Stimulated activated CD4-positive, alpha-beta T cell treated with anti-CD3 and anti-CD28 coated beads, TNF-alpha, amount 100 ng/mL, for 48 hours (primary cell): ENCODE measurements at places on chromosomes 13 and 19.

DNA sequence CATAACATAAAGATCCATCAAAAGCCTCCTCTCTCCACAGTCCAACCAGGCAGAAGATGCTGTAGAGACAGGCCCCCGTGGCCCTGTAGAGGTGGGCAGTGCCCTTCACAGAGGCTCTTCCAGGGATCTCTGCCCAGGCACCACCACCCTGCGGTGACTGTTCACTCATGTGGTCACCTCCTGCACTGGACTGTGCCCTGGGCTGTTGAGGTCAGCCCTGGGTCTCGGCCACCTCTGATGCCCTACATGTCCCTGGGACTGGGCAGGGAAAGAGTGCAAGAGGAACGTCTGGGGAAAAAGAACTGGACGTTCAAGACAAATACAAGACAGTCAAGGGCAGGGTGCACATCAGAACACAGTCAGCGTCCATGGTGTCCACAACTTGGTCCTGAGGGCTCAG, 22.3 kb downstream of the PEPD start:
- DNase-seq, result no peak

- no peak for DNase-seq
Measured at GRCh38 chr13:97459215-97459777, 25.3 kb downstream of the RAP2A start.

DNA sequence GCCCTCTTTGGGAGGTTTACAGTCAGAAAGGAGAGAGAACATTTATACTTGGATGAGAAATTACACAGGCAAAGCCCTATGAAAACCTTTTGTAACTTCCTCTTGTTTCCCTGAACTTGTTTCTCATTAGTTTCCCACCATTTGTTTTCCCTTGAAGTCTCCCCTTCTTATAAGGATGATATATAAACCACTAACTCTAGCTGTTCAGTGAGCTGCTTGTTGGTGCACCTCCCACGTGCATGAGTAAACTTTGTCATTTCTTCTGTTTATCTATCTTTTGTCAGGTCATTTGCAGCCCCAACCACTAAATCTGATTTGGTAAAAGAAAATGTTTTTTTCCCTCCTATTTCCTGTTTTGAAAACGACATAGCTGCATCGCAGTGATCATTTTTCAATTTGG, 919.9 kb downstream of the SLITRK1 start:
- no peak for DNase-seq

GRCh38 chr19:40512473-40513344, 45.9 kb downstream of the SPTBN4 start:
- no peak for DNase-seq

DNA sequence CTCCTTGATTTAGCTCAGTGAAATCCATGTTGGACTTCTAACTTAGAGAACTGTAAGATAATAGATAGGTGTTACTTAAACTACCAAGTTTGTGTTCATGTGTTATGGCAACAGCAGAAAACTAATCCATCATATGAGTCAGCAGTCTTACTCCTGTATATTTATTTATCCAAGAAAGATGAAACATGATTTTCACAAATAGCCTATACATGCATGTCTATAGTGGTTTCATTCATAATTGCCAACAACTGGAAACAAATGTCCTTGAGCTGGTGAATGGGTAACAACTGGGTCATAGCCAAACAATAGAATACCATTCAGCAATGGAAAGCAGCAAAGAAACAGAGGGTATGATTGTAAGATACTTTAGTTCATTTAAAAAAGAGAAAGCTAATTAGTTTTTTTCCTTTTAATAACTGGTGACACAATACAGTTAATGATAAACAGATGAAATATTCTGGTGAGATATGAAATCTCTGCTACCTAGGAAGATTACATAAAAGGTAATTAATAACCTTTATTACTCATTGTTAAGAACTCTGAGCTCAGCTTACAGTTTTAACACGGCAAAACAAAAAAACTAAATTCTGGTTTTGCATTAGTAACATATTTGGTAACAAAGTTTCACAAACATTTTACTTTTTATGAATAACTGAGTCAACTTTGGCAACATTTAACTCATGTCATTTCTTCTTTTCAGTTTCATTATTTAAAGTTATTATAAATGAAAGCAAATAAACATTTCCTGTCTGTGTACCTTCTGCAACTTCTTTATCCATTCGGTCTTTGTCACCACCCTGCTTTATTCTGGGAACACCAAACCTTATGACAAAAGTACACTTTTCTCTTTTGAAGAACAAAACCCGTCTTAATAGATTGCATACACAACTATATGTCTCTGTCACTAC, 181.3 kb downstream of the LIG4 start:
- no peak for DNase-seq

- no peak for DNase-seq
Measured at GRCh38 chr13:105463011-105463501, 1072.4 kb downstream of the EFNB2 start.

DNA sequence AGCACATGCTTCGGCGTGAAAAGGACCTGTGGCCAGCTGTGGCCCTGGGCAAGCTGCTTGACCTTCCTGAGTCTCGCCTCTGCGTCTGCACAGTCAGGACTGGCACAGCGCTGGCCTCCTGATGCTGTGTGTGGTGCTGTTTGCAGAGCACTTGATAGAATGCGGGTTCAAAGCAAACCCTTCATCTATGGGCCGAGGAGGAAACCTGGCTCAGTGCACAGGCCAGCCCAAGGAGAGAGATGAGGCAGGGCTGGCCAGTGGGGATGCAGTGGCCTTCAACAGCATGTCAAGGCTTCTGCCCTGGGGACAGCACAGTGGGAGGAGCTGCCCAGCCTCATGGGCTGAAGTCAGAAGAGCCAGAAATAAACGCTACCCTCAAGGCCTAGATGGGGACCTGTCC, 21.3 kb upstream of the VSTM2B start:
- no peak for DNase-seq

DNA sequence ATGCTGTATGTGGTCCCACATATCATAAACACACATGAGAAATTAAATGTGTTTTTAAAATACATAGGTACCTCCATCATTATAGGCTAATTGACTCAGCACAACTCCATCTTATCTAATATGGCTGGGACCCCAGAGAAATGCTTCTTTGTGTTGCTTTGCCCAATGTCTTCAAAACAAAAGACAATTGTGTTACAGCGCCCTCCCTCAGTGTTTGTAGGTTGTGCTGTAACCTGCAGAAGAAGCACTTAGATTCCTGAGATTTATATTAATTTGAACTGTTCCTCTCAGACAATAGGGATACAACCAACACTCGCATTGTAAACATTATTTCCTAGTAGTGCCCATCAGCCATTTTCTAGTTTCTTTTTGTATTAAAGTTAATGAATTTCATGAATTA, 303.4 kb downstream of the MZT1 start:
- no peak for DNase-seq

GRCh38 chr19:16040642-16041041, 35.7 kb upstream of the TPM4 start:
- DNase-seq, result no peak

GRCh38 chr13:29154390-29154789, 334.3 kb downstream of the MTUS2 start:
- no peak for DNase-seq

DNA sequence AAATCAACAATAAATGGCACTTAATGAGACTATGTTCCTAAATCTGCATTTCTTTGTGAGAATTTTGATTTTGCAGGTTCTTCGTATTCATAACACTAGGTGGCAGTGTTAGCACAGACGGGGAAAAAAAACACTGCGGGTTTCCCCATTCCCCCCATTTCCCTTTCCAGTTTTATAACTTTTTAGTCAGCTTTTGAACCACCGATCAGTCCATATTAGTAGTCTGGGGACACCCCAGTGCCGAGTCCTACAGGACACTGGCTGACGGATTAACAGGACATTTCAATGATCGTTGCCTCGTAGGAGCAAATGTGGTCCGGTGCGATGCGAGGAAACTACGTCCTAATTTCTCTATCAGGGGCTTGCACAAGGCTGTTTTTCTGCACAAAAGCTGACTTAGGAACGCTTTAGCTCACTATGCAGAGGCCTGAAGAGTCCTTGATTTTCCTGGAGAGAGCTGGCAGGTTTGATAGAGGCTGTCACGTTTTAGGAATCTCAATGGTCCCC, 234.3 kb downstream of the LMO7 start:
- no peak for DNase-seq

- peak; percentile 96 for DNase-seq
Measured at GRCh38 chr19:10380313-10381102, at the start of gene TYK2. TYK2 (minus strand) TSS chr19:10380572; CDS start chr19:10378406, 2,166 bp downstream.

GRCh38 chr19:953445-954271, 27.8 kb downstream of the ARID3A start:
- DNase-seq, result no peak

- no peak for DNase-seq
Measured at GRCh38 chr13:60158321-60158801, 5.4 kb downstream of the DIAPH3 start.

DNA sequence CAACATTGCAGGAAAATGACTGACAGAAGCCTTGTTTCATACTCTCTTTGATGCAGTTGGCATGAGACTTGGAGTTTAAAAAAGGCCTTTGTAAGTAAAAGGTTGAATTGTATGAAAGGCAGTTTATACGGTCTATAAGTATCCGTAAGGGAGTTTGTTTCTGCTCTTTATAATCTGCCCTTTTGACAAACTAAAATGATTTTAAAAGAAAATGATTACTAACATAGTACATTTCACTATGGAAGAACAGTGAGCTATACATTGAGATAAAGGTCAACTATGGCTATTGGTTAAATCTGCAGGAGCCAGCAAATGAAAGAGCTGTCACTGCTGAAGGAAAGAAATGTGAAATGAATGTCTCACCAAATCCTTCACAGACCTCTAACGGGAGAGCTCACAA, 296.1 kb upstream of the SLITRK6 start:
- DNase-seq, result no peak

- no peak for DNase-seq
Measured at GRCh38 chr19:18514800-18515682, 6.8 kb downstream of the ELL start.

GRCh38 chr13:100648354-100648753, 26.2 kb downstream of the TMTC4 start:
- no peak for DNase-seq

DNA sequence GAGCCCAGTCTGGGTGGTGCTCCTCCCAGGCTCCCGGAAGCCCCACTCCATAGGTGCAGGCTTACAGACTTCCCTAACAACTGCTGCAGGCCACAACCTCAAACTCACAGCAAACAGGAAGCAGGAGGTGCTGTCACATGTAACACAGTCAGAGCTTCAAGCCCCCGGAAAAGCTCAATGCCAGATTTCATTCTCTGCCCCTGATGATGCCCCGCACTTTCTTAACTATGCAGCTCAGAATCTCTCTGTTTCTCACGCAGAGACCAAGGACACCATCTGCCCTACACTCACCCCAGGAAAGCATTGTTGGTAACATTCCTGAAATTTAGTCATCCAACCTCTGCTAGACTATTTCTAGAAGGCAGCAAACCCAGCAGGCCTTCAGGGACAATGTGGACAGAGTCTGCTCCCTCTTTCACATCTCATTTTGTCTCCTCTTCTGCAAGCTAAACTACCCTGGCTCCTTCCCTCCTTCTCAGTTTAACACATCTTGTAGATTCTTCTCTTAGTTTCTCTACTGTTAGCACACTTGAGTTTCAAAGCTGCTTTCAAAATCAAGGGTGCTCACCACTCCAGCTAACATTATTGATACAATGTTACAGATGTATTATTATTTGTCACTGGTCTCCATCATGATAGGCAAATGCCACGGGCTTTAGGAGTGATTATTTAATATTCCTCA, 162.5 kb downstream of the KCTD12 start:
- DNase-seq, result no peak

DNA sequence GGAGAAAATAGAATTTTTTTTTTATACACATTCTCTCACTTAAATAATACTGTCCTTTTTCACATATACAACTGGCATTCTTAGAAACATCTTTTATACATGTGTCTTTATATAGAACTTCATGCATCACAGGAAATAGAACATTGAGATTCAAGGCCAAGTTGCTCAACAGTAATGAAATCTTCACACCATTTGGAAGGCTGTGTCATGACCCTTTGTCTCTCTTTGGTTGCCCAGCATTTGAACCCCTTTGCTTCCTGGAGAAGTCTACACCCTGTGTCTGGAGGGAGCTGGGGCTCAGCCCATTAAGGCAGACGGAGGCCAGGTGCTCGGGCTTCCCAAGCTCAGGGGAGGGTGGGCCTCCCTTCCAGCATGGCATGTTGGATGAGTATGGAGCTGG, 41.1 kb downstream of the B3GLCT start:
- no peak for DNase-seq

DNA sequence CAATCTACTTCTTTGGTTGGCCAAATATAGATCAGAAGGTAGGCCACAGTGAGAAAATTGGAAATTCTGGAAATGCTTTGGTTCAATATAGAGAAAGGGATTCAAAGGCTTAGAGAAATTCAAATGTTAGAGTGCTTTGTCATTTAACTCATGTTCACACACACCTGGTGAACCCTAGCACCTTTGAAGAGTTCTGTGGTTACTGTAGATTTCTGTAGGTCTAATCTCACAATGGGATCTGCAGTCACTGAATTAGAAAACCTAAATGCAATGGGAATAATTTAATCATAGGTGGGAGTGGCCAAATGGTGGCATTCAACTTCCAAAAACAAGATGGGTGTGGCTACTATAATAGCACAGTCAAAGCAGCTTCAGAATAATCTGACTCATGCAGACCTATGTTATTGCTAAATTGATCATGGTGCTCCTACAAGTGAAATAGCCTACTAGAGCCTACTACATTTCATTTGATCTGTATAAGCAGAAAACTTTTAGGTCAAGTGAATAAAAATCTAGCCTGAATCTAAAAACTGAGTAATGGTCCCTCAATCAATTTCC, 1152.9 kb downstream of the PCDH9 start:
- no peak for DNase-seq

DNA sequence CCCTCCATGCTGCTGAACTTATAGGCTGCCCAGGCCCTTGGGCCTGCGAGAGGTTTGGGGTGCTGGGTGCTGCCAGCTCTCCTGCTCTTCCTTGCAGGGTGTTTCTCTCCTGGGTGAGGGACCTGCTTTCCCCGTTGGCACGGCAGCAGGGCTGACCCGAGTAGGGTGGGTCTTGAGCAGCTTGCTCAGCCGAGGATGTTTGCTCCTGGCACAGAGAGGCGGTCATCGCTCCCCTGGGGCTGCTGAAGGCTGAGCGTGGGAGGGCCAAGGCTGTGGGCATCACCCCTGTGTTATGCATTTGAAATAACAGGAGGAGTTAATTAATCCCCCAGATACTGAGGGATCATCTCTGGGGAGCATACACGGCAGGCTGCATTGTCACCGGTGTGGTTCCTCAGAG, 5.3 kb downstream of the KCTD15 start:
- DNase-seq, result no peak

- no peak for DNase-seq
Measured at GRCh38 chr13:31060220-31060619, 101.5 kb downstream of the HSPH1 start.

GRCh38 chr13:52394586-52394985, 11.4 kb downstream of the THSD1 start:
- DNase-seq, result no peak

- peak; percentile 65 for DNase-seq
Measured at GRCh38 chr19:49468746-49469447, 5.1 kb upstream of the FLT3LG start.

DNA sequence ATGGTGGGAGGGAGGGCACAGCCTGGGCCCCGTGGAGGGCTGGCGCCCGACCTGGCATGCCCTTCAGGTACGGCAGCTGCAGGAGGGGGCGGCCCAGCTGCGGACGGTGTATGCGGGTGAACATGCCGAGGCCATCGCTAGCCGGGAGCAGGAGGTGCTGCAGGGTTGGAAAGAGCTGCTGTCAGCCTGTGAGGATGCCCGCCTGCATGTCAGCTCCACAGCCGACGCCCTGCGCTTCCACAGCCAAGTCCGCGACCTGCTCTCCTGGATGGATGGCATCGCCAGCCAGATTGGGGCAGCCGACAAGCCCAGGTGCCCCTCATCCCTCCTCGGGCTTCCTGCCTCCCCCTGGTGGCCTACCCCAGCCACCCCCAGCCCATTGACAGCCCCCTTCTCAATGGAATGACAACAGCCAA, 16.6 kb upstream of the SHKBP1 start:
- no peak for DNase-seq
